GM04504 (cell line): ENCODE measurements at places on chromosomes 3 and 15.

DNA sequence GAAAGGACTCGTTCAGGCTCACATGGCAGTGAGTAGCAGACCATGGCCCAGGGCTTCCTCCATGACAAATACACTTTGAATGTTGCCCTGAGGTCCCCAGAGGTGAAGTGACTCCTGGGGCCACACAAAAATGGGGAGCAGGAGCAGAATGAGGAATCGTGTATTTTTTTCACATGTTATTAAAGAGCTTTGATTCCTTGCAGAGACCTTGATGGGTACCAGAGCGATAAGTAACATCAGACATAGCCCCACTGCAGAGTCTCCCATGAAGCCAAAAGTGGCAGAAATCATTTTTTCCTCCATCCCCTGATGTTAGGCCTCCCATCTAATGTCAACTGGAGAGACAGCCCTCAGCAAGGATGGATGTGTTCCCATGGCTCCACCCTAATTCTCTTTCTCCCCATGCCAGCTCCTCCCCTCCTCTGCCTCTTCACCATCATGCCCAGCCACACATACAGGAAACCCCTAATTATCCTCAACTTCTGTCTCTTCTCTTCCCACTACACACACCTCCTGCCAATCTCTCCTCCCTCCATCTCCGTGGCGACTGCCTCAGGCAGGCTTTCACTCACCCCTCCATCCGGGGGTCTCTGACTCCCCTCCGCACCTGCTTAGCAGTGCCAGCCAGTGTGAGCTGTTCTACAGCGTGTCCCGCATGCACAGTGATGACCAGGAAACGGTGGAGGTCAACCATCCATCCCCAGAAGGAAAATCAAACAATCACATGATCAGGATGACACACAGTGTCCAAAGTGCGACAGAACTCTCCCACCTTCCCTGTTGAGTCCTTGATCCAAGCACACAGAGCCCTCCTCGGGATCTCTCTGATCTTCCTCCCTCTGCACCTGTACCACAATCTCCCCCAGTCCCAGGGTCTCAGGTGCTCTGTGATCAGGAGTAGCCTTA is 7.1 kb upstream of the SSUH2 start:
- no peak for DNase-seq

GRCh38 chr3:124887932-124888298 is 750 bp upstream of the ITGB5 start:
- DNase-seq, result no peak

GRCh38 chr3:159517105-159517504 is 471.5 kb upstream of the IL12A start:
- DNase-seq, result no peak

DNA sequence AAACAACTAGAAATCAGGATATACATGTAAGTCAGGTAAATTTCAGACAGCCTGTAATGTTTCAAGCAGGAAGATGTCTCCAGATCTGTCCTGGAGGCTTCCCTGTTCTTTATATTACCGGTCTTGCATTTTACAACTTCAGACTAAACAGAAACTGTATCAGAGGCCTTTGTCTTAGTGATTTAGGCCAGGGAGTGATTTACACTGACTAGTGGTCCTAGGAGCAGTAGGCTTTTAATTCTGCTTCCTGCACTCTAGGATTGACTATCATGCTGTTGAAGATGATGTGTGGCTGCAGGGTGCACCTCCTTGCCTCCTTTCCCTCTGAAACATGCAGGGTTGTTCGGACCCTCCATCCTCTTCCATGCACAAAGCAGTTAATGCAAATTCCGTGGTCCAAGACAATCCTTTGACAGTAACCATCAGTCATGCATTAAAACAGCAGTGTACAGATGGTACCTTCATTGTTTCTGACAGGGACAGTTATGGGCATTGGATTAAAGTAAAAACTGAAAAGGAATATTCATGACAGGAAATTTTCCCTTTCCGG is 27.6 kb downstream of the CHRNA7 start:
- no peak for DNase-seq

- DNase-seq, result no peak
These were observed 17.6 kb downstream of the GALK2 start for GRCh38 chr15:49187549-49188245.

DNA sequence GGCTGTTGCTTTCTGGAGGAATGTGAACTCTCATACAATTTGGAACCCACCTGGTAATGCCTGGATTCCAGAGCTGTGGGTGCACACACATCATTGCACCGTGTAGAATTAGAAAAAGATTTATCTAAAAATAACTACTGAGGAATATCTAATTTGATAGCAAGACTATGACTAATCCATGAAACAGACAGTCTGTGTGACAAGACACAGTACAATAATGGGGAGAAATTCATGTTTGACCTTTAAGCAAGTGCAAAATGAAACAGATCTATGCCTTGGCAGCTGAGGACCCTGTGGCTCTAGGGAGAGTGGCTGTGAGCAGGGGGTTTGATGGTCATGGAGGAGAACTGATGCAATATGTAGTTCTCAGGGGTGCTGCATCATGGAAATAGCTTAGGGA is 7.9 kb upstream of the DOCK3 start:
- DNase-seq, result no peak

- DNase-seq, result no peak
These were observed 111.9 kb downstream of the ATG7 start for GRCh38 chr3:11384074-11384473.

GRCh38 chr15:42491539-42492225 is 741 bp upstream of the ZNF106 start:
- DNase-seq, result no peak

- no peak for DNase-seq
These were observed 406.8 kb upstream of the CBLB start for GRCh38 chr3:106275592-106275991.

DNA sequence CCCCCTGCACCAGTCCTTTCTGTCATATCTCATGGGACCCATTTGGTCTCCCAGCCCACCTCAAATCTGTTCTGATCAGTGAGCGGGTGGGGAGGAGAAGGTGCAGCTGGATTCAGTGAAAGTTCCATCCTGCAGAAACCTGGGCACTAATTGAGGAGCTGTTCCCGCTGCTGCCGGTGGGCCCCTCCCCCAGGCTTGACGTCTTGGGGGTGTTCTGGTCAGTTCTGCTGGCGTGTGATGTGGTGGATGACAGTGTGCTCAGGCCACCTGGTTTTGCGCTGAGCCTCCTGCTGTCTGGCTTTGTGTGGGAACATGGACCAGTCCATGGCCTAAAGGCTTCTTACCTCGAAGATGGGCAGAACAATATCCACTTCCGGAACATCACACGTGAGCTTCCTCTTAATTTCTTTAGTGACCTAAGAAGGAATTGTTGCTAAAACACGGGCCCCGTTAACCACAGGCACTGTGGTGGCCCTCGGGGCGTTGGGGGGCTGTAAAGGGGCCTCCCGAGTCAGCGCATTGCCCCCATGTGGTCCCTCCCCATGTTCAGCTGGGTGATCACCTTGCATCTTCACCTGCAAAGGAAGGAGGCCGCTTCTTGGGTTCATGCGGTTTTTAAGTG is 59.7 kb downstream of the RGMA start:
- DNase-seq, result no peak

DNA sequence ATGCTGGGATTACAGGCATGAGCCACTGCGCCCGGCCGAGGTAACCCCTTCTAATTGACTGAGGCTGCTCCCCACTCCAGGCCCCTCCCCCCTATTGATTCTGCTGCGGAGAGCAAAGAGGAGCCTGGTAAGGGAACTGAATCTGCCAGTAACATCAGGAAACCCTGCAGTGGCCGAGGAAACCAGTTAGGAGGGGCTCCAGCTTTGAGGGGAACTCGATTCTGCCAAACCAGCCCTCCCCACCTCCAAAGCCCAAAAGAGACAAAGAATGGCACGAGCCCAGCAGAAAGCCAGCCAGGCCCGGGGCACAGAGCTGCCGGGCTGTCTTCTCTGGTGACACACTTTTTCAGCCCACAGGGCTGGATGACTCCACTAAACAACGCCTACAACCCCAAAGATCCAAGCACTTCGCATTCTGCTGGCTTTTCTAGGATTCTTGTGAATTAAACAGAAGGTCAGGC is 15.0 kb upstream of the ACAD9 start:
- DNase-seq, result no peak

DNA sequence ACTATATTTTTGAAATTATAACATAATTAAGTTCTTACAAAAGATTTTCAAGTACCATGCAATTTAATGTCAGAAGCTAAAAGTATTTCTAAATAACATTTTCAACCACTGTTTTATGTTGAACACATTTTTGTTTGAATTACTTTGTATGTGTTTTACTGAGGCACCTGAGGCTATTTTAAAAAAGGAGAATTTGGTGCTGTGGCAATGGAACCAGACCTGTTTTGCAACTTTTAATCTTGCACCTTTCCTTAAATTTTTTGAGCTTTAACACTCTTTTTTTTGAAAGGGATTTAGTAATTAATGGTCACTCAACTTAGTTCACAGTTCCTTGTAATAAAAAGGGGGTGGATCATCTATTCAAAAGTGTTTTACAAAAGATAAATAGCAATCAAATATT is 561.6 kb downstream of the ZBBX start:
- DNase-seq, result no peak

GRCh38 chr15:90730290-90730689 is 13.1 kb downstream of the BLM start:
- DNase-seq, result no peak

DNA sequence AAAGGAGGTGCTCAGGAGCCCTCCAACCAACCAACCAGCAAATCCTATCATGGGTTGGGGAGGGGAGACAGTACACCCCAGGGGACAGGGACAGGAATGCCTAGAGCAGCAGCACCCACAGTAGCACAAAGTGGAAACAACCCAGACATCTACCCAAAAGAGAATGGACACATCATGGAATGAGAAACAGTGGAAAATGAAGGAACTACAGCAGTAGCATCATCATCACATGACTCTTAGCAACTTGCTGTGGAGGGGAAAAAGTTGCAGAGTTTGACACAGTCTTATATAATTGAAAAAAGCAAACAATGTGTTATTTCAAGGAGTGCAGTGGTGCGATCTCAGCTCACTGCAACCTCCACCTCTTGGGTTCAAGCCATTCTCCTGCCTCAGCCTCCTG is 11.0 kb downstream of the C3orf22 start:
- DNase-seq, result no peak

- DNase-seq, result no peak
These were observed 39.2 kb upstream of the LEKR1 start for GRCh38 chr3:156787001-156787400.

DNA sequence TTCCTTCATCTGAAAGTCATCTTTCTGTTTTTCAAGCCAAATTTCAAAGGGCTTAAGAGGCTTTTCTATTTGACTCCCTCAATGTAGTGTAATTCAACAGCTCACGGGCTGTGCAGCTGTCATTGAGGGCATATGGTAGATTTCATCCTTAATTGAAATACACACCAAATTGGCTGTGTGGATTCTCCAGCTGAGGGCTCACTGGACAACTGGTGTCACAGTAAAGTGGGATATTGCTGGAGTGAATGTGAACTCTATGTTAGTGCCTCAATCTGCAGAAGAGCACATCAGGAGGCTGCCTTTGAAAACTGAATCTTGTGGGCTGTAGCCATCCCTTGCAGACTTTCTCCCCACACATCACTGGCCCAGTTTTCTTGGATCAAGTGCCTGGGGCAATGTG is 120.1 kb downstream of the GALK2 start:
- DNase-seq, result no peak

GRCh38 chr15:94480289-94480834 is 249.0 kb downstream of the MCTP2 start:
- no peak for DNase-seq

DNA sequence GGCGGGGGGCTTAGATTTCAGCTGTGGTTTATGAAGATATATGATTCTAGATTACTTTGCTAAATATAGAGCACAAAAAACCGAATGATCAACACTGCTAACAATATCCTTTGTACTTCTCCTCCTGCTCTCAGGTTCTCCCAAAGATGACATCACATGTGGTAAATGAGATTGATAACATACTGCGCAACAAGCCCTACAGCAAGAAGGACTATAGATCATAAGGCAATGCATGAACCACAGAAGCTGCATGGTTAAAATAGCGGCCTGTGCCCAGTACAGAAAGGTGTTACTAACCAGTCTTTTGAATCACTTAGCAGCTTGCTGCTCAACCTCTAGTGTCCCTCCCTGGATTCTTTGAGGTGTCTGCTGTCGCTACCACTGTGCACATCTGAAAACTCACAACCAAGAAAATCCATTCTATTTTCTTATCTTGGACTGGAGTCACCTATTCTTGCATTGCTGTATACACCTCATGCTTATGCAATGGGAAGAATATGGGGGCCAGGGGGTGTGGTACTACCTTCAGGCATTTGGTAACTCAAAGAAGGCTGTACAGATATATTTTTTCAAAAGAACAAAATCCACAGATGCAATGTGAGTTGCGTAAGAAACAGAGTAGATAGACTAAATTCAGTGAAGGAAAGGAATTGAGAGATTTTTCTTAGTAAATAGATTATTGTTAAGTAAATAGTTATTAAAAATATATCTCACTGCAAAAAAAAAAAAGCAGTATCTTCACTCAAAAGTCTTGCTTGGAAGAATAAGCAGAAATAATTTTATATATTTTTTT is 18.2 kb downstream of the SSR3 start:
- DNase-seq, result no peak

GRCh38 chr3:3200632-3201212 is 21.2 kb upstream of the CRBN start:
- peak; percentile 19 for DNase-seq

GRCh38 chr15:79184465-79184892 is 93.9 kb upstream of the RASGRF1 start:
- peak; percentile 25 for DNase-seq

- DNase-seq, result no peak
These were observed 2.4 kb upstream of the ADGRG7 start for GRCh38 chr3:100606894-100607512.

DNA sequence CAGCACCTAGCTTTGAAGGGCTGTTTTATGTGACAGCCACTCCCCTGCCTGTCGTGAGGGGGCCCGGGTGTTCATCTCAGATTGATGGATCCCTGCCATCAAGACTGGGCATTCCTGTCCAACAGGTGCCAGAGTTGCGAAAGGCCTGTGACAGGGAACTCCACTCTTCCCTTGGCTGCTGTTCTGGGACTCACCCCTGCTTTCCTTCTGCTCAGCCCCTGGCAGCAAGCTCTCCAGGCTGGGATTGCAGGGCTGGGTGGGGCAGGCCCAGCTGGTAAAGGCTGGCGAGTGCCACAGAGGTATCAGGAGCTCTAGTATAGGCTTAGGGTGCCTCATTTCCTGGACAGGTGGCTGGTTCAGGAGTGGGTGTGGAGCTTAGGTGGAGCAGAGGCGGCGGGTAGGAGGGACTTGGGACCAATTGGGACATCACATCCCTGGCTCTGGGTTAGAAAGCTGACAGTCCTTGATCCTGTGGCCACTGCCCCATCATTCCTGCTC is at the start of gene PLA2G4B:
TSS of gene PLA2G4B (plus strand) at position 448 of the 498 bp plus-strand sequence. CDS start 67 bp downstream, outside the sequence.
- no peak for DNase-seq

DNA sequence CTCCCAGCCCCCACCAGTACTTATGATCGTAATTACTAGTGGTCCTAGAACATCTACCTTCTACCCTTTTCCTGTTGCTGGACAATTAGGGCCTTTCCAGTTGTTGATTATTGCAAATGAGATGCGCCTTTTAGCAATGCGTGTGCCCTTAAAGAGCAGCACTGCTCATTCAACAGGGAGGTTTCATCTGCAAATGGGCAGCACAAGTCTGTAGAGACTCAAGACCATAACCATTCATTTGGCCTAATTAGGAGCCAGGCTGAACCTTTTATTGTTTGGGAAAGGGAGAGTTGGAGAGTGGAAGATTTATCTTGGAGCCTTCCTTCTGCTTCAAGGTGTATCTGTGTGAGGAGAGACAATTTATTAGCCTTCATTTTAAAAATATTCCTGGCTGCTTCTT is 42.3 kb downstream of the BOC start:
- no peak for DNase-seq
